ENCODE measurements at places on chromosomes 3 and 15.

GRCh38 chr3:31157047-31157694, 262.7 kb upstream of the GADL1 start:
- no peak for DNase-seq

GRCh38 chr3:169666076-169666375, 2.5 kb upstream of the MECOM start:
- no peak for DNase-seq

- no peak for DNase-seq
Observed at GRCh38 chr3:149234671-149235245, 13.1 kb upstream of the CP start.

- no peak for DNase-seq
Observed at GRCh38 chr3:66629150-66629981, 128.5 kb upstream of the LRIG1 start.

DNA sequence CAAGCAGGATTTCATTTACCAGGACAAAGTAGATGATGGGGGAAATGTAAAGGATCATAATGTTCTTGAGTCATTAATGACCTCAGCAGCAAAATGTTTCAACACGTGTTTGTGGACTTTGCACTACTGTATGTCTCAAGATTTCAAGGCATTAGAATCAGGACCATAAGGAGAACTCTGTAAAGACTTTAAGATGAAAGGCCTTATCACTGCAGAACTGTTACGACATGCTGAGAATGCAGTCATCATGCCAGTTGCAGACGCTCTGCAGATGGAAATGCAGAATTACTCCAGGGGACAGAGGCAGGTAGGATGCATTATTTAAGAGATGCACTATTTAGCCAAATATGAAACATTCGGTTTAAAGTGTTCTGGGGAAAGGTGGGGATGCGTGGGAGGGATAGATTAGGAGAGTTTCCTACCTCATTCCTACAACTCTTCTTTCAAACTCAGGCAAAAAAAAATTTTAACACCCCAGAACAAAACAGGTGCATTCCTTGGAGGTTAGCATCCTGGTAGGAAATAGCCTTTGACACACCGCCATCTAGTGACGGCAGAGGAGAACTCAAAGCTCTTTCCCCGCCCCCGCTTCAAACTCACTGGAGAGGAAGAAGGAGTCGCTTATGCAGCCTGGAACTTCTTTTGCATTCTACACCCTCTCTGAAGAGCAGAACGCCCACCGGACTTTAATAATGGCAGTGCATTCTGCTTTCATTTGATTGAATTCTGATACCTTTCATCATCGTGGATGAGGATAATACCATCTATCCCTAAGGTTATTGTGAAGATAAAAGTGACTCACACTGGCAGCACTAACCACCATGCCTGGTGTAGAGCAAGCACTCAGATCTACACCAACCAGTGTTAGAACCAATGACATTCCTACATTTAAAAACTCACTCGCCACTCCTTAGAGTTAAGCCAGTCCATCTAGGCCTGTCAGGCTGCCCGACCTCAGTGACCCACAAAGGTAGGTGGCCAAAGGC, 43.1 kb upstream of the TOPAZ1 start:
- no peak for DNase-seq

DNA sequence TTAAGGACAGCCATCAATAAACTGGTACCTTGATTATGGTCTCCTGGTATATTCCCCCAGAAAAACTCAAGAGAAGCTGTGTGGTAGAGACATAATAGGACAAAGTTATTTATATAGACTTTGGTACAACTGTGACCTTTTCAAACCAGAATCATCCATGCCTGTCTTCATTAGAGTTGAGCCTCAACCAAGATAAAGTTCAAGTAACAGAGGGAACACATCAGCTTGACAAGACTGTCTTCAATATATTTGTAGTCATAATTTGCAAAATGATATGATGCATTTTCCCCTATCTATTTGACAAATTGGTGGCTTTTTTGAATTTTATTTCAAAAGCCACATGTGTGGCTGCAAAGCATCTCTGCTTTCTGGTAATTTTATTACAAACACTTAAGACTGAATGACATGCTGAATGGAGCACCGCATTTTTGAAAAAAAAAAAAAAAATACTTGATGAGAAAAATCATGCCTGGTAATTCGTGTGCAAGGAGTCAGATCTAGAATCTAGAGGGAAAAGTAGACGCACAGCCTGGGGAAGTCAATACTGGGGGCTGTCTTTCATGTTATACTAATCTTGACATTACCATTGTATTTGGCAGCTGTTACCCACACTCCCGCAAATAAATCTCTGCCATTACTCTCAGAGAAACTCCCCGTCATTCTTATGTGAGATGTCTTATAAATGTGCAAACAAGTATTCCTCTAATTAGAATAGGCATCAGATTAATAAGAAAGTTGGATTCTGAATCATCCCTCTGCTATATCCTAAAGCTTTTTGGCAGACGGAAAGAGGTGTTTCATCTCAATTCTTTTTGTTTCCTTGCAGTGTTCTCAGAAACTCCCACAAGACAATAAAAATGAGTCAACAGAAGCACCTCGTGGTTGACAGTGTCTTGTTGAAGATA, 554.8 kb upstream of the CBLB start:
- no peak for DNase-seq

All from psoas muscle (tissue), 8 donors.